ENCODE measurements at places on chromosomes 7 and 10.

- no peak for DNase-seq
These were observed 1.5 kb downstream of the SEM1 start for GRCh38 chr7:96707901-96708774.

GRCh38 chr7:125516194-125516593 is 586.6 kb upstream of the POT1 start:
- DNase-seq = peak; percentile 48

GRCh38 chr10:60237977-60238758 is 151.5 kb downstream of the ANK3 start:
- no peak for DNase-seq

- no peak for DNase-seq
These were observed 60.4 kb downstream of the DNAJB6 start for GRCh38 chr7:157397036-157397720.

DNA sequence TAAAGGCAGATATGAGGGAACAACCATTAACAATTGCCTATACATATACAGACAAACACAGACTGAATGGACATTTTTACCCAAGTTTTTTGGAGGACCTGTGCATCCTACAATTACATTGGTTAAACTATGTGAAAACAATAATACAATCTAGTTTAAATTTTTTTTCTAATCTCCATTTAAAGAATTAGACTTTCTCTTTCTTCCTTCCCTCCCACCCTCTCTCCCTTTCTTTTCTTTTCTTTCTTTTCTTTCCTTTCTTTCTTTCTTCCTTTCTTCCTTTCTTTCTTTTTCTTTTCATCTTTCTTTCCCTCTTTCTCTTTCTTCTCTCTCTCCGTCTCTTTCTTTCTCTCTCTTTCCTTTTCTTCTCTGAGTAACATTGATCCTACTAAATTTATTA is 183.7 kb downstream of the HDAC9 start:
- DNase-seq = no peak

Data from NCI-H1436 treated with DMSO at 0.1 percent for 48 hours (cell line).